Stimulated activated CD4-positive, alpha-beta T cell treated with anti-CD3 and anti-CD28 coated beads, Interleukin-12 subunit alpha, Interleukin-12 subunit beta, amount 100 ng/mL, for 4 hours (primary cell): ENCODE measurements at places on chromosomes 11 and 22.

DNA sequence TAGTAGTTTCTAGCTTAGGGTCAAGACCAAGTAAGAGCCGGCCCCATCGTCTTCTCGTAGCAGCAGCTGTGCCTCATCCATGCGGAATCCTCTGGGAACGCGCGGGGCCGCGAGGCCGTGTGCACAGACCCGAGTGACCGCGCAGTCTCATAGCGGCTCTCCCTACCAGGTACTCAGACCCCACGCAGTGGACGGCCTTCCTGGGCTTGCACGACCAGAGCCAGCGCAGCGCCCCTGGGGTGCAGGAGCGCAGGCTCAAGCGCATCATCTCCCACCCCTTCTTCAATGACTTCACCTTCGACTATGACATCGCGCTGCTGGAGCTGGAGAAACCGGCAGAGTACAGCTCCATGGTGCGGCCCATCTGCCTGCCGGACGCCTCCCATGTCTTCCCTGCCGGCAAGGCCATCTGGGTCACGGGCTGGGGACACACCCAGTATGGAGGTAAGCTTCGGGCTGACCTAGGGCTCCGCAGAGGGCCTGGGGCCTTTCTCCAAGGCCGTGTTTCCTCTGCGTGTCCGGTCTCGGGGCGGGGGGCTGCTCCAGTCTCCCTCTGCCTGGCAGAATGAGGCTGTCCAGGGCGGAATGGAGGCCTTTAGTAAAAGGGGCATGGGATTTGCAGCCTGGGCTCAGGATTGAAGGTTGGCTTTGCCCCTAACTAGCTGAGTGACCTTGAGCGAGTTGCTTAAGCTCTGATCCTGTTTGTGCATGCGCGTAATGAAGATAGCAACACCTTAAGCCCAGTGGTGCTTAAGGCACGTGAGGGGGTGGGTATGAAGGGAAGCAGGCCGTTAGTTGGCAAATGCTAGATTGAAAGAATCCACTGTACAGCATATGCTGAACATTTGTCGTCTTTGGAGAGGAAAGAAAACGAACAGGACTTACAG lies 48.9 kb downstream of the ST14 start:
- DNase-seq = no peak

- no peak for DNase-seq
These were observed 1.4 kb downstream of the TMEM80 start for GRCh38 chr11:696955-697491.

DNA sequence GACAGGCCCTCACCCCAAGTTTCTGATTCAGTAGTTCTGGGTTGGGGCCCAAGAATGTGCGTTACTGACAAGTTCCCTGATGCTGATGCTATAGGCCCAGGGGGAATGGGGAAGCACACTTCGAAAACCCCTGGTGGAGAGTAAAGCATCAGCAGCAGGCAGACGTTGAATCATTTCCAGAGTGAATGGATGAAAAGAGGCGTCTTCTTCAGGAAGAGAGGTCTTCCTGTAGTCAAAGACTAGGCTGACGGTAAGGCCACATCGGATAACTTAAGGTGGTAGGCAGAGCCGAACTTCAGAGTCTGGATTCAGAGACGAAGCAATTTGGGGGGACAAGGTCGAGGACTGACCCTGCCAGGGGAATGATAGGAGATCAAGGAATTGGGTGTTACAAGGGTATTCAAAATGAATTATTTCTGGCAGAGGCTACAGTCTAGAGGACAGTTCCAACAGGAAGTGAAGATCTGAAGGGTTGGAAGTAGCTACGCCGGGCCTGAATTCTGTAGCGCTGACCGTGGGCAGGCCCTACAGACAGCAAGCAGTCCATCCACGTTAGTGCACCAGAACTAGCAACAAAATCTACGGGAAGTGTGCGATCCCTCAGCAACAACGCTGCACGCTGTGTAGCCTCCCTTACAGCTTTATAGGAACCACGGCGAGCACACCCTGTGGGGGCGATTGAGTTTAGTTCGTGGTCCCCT lies 862 bp upstream of the CENATAC start:
- peak; percentile 21 for DNase-seq

GRCh38 chr11:113974741-113975470 lies at the start of gene HTR3A:
Gene HTR3A, plus strand, starts transcription at chr11:113975108. Its CDS starts 218 bp downstream, at chr11:113975326.
- DNase-seq = no peak

DNA sequence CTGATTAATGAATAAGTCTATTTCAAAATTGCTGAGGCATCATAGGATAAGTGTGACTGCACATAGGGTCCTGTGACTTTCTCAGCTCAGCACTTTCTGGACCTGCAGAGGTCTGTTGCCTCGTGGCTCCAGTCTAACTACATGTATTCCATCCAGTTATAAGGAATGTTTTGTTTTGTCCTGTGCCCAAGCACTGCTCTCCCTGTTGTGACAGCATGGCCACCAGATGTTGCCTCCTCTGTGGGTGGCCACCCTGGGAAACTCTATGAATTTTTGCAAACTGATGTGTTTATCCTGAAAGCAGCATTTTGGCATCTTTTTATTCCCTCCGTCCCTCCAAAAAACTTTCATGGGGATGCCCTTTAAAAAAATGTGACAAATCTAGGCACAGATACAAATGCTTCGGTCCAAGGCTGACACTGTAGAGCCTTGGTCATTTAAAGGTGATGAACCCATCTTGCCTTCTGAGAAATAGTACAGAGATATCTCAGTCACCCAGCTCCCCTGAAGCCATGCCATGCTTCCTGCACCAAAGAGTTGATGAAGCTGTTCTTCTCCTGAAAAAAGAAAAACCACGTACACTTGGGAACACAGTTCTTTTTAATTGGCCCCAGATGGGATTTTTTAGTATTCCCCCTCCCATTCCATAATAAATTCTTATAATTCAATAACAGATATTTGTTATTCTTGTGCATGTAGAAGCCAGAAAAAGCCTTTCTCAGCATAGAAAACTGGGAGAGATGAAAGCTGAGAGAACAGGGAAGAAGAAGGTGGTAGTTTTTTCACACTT lies 72.6 kb downstream of the CCDC34 start:
- DNase-seq = no peak

DNA sequence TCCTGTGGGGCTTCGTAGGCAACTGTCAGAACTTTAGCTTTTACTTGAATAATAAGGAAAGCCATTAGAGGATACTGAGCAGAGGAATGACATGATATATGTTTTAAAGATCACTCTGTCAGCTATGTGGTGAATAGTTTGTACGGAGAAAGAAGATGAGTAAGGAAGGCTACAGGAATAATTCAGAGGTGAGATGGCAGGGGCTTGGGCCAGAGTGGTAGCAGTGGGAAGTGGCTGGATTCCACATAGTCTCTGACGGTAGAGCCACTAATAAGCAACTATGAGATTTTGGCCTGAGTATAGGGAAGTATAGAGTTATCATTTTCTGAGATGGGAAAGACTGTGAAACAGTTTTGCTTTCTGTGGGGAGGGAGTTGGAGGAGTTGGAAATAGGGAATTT lies 93.9 kb upstream of the MTMR2 start:
- no peak for DNase-seq

GRCh38 chr11:57735619-57736298 lies 5.5 kb upstream of the SELENOH start:
- no peak for DNase-seq

DNA sequence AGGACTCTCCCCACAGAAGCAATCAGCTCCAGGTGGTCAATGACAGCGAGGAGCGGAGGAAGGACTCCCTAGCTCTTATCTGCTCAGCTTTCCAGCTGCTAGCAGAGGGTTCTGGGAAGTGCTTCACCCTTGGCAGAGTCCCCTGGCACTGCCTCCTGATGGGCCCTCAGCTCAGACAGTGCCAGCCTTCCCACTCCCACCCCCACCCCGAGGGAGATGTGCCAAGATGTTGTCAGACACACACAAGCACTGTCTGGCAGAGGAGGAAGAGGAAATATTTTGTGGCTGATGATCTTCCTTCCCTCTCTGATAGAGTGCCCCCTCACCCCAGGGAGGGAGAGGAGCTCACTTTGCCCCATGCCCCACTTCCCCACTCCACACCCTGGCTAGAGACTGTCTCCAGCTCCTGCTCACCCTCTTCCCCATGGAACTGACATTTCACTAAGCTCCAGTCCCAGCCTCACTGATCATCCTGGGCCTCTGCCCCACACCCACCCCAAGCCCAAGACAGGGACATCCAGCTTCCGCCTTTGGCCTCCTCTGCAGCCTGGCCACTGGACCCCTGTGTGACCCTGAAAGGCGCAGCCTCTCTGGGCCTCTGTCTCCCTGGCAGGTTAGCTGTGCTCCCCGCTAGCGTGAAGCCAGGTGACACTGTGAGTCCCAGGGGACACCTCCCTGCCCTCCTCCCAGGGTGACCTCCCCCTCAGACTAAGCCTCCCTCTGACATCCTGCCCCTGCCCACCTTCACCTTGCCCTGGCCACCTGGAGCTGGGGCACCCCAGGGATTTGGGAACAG lies 44.5 kb downstream of the SLCO2B1 start:
- DNase-seq = no peak

- no peak for DNase-seq
These were observed 5.7 kb downstream of the PDGFB start for GRCh38 chr22:39238966-39239505.

- DNase-seq = no peak
These were observed 326.3 kb downstream of the FAT3 start for GRCh38 chr11:92550871-92551270.

- DNase-seq = no peak
These were observed 18.4 kb upstream of the TMEM191C start for GRCh38 chr22:21448627-21449416.

DNA sequence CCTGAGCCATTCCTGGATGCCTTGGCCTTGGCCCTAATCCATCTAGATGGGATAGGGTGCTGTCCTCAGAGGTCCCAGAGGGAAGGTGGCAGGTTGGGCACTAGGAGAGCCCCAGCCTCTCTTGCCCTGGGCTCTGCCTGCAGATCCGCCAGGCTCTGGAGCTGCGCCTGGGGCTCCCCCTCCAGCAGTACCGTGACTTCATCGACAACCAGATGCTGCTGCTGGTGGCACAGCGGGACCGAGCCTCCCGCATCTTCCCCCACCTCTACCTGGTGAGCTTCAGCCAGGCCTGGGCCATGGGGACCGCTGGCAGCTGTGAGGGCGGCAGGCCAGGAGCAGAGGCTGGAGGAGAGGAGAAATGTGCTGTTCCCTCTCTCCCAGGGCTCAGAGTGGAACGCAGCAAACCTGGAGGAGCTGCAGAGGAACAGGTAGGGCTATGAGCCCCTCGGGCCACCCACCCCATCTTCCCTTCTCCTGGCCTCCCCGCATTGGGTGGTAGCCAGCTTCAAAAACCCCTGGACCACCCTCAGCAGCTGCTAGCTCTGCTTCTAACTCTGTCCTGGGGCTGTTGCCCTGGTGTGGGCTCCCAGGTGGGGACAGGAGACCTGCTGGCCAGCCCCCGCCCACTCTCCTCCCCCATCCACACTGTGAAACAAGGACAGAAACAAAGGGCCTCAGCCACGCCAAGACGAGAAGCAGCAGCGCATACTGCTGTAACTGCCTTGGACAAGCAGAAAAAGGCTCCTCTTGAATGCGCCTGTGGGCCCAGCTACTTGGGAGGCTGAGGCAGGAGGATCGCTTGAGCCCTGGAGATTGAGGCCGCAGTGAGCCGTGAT lies 4.9 kb downstream of the SSH3 start:
- DNase-seq = no peak
